Neural progenitor cell (in vitro differentiated cells): ENCODE measurements at places on chromosomes 5 and 9.

GRCh38 chr5:36607838-36608783 lies 1.7 kb downstream of the SLC1A3 start:
- DNase-seq: no peak

- no peak for DNase-seq
Observed at GRCh38 chr5:111198281-111198966, 25.8 kb upstream of the CAMK4 start.

GRCh38 chr9:36742264-36742663 lies 169.6 kb downstream of the MELK start:
- no peak for DNase-seq

DNA sequence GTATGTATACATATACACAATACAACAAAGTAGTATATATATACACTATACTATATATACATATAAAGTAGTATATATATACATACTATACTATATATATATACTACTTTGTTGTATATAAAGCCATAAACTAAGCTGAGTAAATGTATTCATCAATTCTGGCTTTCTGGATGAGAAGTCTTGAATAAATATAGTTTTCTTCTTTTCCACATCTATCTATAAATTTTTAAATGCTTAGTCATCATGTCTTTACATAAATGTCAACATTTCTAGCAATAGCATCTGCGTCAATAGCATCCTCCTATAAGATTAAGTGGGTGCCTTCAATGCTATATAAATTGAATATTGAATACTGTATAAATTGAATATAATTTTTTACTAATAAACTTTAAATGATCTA lies 63.1 kb upstream of the COX7C start:
- DNase-seq: no peak

DNA sequence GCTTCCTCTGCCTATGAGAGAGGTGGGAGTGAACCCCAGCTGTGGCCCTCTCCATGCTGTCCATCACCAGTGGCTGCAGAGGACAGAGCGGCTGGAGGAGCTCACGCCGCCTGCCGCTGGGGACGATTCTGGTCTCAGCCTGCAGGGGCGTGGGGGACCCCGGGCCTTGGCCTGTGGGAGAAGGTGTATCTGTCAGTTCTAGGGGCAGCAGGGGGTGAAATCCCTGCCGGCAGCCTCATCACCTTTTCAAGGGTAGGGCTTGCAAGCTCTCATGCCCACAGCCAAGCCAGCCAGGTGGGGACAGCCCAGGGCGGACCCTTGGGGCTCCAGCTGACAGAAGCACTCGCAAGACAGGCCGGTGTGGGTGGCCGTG lies 80.2 kb downstream of the TSPAN17 start:
- DNase-seq: no peak

GRCh38 chr5:95241635-95242034 lies 43.3 kb downstream of the MCTP1 start:
- DNase-seq: no peak
